Small intestine (tissue), 16 donors: ENCODE measurements at places on chromosomes 2 and 18. TPM values are rescaled to one million over a fixed set of nuclear protein-coding genes. Genes with fewer than 3 reads are reported as not detected.

Gene ABCB11
- 0.37 TPM for polyA plus RNA-seq

Gene SLC40A1
- polyA plus RNA-seq: 97.3 TPM

Gene PRKD3
- 15.5 TPM for polyA plus RNA-seq

Gene IL36B
- polyA plus RNA-seq: not detected

GRCh38 chr2:182248362-182248761, 178.5 kb downstream of the PDE1A start:
- H3K36me3 ChIP-seq: no peaks in the 10 kb centered on the region
- H3K4me3 ChIP-seq: no peak overlapping the region
- no peak overlapping the region for H3K27ac ChIP-seq
- H3K4me1 ChIP-seq: no peaks in the 10 kb centered on the region
- DNase-seq: no peak

- DNase-seq: peak; percentile 22
- no peaks in the 10 kb centered on the region for H3K36me3 ChIP-seq
- H3K27ac ChIP-seq: no peak overlapping the region
- H3K4me1 ChIP-seq: no peaks in the 10 kb centered on the region
- no peaks in the 10 kb centered on the region for H3K27me3 ChIP-seq
- H3K4me3 ChIP-seq: no peak overlapping the region
Observed at GRCh38 chr18:44579028-44579702, 101.5 kb upstream of the SETBP1 start.

GRCh38 chr2:38626326-38627035, 23.8 kb upstream of the HNRNPLL start:
- H3K27ac ChIP-seq: no peak overlapping the region
- H3K36me3 ChIP-seq: no peaks in the 10 kb centered on the region
- H3K27me3 ChIP-seq: no peaks in the 10 kb centered on the region
- no peak overlapping the region for H3K4me3 ChIP-seq

DNA sequence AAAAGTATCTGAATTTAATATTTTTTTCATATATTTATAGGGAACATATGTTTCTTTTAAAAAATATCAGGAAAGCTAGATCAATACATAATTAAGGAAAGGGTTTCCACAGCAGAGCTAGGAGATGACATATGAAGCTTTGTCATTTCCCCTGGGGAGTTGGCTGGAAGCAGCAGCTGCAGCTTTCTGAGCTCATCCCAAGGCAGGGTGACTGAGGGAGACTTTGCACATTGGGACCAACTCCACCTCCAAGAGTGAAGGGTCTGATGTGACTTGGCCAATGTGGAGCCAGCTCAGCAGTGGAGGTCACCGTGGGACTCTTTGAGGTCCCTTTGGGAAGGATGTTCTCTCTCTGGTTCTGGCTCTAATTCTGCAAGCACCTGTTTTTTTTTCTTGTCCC, 315.1 kb downstream of the RDH14 start:
- no peak overlapping the region for H3K27ac ChIP-seq
- H3K4me1 ChIP-seq: no peaks in the 10 kb centered on the region
- no peaks in the 10 kb centered on the region for H3K36me3 ChIP-seq
- no peaks in the 10 kb centered on the region for H3K27me3 ChIP-seq
- no peak for DNase-seq

DNA sequence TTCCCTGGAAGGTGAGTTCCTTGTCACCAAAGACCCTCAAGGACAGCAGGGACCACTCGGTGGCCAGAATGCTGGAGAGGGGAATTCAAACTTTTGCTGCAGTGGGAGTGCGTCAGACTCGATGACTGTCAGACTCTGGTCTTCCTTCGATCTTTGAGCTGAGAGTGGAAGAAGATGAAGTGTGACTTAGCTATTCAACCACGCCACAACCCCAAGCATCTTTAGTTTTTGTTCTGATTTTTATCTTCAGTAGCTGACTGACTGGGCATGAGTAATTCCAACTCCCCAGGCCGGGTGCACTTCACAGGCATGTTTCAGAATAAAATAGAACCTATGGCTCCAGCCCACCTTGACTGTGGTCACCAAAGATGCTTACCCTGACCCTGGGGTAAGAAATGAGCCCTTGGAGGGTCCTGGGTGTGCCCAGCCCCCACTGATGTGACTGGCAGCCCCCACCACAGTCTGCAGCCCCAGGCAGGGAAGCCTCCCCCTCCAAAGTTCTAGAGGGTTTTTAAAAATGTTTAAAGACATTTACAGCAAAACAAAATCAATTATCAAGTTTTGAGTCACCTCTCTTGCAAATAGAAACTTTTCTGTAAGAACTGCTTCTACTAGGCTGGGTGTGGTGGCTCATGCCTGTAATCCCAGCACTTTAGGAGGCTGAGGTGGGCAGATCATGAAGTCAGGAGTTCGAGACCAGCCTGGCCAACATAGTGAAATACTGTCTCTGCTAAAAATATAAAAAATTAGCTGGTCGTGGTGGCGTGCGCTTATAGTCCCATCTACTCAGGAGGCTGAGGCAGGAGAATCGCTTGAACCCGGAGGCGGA, 24.9 kb upstream of the YWHAQ start:
- no peaks in the 10 kb centered on the region for H3K36me3 ChIP-seq
- H3K27ac ChIP-seq: no peak overlapping the region
- H3K4me1 ChIP-seq: no peaks in the 10 kb centered on the region
- DNase-seq: no peak
- no peaks in the 10 kb centered on the region for H3K27me3 ChIP-seq

DNA sequence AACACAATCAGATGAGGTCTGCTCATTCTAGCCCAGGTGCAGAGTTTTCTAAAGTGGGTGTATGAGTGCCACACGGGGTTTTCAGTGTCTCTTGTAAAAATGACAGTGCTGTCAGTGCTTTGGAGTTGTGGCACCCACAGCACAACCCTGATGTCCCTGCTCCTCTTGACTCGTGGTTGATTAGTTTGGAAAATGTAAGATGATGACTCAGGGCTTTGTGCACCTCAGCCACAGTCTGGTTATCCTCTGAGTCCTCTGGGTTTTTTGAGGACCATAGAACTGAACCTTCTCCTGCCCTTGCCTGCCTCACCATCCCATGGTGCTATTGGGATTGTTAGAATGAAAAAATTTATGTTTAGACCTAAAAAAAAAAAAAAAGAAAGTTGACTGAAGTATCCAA, 105.6 kb downstream of the MYO1B start:
- H3K27me3 ChIP-seq: no peaks in the 10 kb centered on the region
- no peaks in the 10 kb centered on the region for H3K4me1 ChIP-seq
- no peak overlapping the region for H3K4me3 ChIP-seq
- H3K36me3 ChIP-seq: peaks cover 16% of the 10 kb centered on the region

DNA sequence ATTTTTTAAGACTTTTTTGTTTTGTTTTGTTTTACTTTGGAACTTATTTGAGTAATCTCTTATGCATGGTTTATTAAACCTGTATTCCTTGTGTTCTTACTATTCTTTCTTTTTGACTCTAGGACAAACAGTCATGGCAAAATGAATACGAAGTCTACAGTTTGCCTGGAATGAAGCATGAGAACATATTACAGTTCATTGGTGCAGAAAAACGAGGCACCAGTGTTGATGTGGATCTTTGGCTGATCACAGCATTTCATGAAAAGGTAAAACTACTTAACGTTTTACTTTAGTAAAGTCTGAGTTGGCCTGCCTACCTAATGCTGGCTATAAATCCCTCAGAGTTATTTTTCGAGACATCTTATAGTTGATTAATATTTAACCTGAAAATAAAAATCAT, 72.3 kb downstream of the ACVR2A start:
- H3K27me3 ChIP-seq: no peaks in the 10 kb centered on the region
- DNase-seq: no peak
- no peak overlapping the region for H3K27ac ChIP-seq
